Stimulated activated CD8-positive, alpha-beta memory T cell treated with anti-CD3 and anti-CD28 coated beads, Interleukin-7, amount 100 ng/mL, for 1 hour (primary cell): ENCODE measurements at places on chromosomes 4 and X.

DNA sequence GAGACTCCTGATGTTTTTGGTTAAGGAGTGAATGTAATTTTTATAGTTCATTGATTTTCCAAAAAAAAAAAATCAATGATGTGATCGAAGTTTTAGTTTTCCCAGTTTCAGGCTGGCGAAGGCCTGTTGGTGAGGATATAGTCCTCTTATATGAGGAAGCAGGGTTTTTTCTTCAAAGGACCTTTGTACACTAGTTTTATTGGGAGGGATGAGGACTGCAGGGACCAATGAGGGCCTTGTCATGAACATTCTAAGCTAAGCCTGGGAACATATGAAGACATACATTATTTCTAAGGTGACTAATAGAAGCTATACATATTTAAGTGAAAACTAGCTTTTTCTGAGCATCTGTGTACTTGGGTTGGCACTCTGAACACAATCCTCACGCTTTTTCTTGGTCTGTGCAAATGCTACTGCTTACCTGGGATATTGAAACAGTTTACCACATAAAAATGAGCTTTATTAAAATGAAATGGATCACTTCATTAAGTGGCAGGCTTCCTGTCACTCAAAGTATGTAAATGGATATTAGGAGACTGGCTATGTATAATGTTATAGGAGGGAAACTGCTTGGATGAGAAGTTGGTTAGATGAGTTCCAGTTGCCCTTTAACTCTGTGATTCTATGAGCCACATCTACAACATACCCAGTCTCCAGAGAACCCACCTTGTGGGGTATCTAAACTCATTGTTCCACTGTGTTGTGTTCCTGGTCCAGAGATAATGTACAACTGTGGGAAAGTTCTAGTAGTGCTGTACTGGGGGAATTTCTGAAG, 43.5 kb downstream of the SLC4A4 start:
- DNase-seq: no peak

DNA sequence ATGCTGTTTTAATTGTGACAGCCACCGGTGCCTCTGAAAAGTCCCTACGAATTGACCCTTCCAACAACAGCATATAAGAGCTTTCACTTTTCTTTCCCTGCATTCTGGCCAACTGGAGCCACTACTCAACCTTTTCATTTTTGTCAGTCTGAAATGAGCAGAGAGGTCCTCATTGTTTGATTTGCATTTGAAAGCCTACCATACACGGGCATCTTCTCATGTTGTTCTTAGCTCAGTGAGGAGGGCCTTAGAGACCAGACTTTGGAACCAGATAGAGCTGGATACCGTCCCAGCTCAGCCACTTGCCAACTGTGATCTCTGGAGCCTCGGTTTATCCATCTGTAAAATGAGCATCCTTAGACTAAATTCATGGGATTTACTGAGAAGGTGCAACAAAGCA, 16.9 kb upstream of the TMSB4X start:
- DNase-seq: no peak

- DNase-seq: no peak
Observed at GRCh38 chrX:17028356-17028755, 81.9 kb downstream of the REPS2 start.

DNA sequence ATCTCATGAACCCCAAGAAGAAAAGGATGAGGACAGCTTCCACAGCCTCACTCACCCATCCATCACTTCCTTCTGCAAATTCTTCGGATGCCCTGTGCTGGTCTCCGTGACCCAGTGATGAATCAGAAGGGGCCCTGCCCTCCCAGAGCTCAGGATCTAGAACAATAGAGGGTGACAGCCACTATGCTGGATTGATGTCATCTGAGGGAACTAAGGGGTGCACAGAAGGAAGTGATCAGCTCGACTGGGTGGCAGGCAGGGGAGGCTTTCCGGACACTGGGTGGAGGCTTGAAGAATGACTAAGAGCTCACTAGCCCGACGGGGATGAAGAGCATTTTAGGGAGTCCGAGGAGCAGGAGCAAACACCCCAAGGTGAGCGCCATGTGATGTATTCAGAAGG, 1.4 kb upstream of the ZNF185 start:
- DNase-seq: no peak

GRCh38 chrX:17531500-17531899, 156.5 kb downstream of the NHS start:
- no peak for DNase-seq

DNA sequence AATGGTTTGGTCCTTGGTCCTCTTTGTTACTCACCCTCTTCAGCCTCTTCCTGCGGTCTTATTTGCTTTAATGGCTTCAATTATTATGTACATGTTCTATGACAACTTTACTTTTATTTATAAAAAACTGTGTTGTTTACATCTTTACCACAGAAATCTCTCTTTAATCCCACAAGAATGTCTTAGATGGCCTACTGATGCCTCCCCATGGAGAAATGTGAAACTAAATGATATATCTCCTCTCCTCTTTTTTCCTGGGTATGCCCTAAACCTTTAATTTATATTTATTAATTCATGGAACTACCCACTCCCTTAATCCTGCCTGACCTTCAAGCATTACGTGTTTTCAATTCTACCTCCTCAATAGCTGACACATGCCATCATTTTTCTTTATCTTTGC, 573.2 kb downstream of the CENPC start:
- no peak for DNase-seq

GRCh38 chr4:107897823-107898222, 33.5 kb upstream of the CYP2U1 start:
- no peak for DNase-seq

DNA sequence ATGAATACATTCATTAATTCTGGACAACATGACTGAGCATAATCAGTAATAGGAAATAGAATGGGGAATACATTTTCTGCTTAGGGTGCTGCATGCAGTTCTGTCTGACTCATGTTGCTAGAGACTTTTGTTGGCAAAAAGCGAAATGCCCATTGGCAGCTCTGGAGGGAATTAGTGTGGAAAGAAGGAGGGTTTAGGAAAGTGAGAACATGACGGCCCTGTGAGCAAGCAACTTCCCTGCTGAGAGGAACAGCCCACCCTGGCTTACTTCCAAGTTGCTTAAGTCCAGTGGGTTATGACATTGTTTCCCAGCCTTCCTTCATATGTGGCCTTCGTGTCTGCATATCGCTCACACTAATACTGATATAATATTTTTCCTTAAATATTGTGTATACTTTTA, 13.8 kb downstream of the MAD2L1 start:
- no peak for DNase-seq

- DNase-seq: no peak
Observed at GRCh38 chr4:153341575-153342090, 2.9 kb upstream of the MND1 start.

GRCh38 chr4:66681962-66682361, 863.3 kb downstream of the CENPC start:
- DNase-seq: no peak

GRCh38 chrX:24498975-24499374, 33.9 kb downstream of the PDK3 start:
- DNase-seq: no peak

DNA sequence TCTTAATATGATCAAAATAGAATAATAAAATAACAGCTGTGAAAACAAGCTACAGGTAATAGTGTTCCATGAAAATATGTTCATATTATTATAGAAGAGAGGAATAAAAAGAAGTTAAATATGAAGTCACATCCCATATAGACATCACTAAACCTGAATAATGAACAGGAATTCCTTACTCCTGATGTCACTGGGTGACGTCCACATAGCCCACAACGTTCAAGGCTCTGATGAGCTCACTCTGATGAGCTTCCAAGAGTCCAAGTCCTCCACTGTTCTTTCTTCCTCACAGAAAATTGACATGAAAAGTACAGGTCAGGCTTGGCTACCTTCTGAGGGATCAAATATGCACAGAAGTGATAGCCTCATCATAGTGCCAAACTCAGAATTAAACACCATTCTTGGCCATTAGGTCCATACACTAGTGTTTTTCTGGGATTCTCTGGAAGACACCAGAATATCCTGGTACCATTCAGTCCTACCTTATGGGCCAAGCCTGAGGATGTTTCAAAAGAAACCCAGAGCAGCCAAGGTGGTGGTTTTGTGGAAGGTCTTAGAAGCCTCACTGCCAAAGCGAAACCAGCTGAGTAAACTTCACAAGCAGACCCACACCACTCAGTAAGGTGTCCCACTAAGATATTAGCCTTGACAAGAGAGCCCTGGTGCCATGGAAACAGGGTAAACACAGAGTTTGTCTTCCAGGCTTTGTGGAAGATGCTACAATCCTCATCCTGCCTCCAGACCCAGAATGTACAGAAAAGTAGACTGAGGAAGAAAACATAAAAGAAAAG, 138.4 kb upstream of the HHIP start:
- DNase-seq: no peak

DNA sequence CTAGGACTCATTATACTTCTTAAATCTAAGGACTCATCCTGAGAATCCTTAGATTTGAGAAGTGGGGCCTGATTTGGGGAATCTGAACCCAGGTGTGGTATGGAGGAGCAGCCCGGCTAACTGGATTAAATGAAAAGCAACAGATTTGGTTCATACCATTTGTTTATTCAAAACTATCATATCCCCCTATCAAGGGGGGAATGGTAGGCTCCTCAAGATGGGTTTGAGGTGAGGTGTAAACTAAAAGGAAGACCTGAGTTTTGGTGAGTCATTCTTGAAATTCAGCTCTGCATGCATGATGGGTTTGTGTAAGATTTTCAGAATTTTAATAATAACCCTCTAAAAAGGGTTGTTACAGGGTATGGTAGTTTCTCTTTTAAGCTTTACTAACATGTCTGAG, 53.4 kb downstream of the CASP6 start:
- no peak for DNase-seq

GRCh38 chr4:119679251-119679650, 50.6 kb upstream of the PDE5A start:
- no peak for DNase-seq

GRCh38 chr4:184534511-184535391, 60.4 kb upstream of the IRF2 start:
- no peak for DNase-seq

GRCh38 chr4:145679520-145679919, 426 bp upstream of the C4orf51 start:
- DNase-seq: no peak

GRCh38 chrX:47384502-47384901, 14.1 kb downstream of the ZNF157 start:
- DNase-seq: peak; percentile 53

DNA sequence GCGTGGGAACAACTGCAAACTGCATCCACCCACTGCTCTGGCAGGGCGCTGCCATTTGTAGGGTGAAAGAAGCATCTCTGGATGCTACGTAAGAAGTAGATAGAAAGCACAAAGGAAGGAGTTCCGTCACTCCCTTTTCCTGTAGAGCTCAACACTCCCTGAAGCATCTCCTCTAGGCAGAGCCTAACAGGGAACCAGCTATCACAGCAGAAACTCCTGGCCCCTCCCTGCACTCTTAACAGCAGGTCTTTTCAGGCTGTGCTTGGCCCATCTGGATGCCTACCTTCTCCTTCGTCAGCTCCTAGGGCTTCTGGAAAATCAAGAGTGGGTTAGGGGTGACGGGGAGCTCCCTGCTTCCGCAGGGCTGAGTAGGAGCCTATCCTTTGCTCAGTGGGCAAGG, 112.9 kb upstream of the TLL1 start:
- no peak for DNase-seq

DNA sequence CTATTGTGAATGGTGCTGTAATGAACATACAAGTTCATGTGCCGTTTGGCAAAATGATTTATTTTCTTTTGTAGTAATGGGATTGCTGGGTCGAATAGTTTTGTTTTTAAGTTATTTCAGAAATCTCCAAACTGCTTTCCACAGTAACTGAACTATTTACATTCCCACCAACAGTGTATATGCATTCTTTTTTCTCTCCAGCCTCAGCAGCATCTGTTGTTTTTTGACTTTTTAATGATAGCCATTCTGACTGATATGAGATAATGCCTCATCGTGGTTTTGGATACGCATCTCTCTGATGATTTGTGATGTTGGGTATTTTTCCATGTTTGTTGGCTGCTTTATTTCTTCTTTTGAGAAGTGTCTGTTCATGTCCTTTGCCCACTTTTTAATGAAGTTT, 246.3 kb upstream of the ADGRL3 start:
- DNase-seq: no peak

DNA sequence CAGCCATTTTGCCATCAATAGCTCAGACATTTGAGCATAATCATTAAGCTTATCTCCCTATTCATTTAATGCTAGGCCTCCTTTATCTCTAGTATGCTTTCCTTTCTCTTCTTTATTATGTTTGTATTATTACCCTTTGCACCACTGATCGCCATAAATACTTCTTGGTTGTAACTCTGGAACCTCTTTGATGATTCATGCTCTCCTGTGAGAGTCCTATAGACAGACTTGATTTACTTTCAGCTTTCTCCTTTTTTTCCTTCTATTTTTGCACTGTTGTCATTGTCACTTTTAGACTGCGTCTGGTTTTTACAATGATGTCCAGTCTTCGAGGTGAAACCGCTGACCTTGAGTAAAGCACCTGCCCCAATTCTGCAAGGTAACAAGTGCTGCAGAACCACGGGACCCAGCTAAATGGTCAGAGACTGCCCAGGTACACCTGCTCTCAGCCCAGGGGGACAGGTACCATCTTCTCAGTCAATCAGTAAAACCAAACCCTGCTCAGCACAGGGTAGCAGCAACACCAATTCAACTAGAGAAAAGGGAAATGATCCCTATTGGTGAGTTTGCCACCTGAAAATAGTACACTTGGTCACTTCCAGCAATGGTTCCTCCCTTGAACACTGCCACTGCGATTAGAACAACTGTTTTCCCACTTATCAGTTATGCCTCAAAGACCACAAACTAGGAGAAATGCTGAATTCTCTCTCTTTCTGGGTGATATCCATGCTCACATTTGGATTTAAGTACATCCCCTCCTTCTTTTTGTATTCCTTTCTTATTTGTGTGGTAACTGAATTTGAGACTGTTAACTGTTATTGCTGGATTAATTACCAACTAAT, 125.1 kb downstream of the MAML3 start:
- DNase-seq: no peak

- DNase-seq: no peak
Observed at GRCh38 chrX:143165778-143166177, 140.1 kb downstream of the SPANXN4 start.

DNA sequence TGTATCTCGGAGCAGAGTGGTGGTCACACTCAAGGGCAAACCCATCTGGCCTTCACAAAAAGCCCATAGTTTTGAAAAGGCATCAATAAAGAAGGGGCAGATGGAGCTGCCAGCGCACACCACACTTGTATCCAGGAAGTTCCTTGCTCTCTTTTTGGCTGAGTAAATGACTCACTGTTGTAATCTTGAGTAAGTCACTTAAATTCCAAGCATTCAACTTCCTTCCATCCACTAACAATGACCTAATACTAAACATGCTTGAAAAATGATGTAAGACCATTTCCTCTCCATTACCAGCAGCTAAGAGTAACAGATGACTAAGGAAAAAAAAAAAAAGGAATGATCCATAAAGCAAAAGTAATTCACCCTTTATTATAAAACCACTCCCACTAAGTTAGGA, 32.4 kb upstream of the MYOZ2 start:
- no peak for DNase-seq

DNA sequence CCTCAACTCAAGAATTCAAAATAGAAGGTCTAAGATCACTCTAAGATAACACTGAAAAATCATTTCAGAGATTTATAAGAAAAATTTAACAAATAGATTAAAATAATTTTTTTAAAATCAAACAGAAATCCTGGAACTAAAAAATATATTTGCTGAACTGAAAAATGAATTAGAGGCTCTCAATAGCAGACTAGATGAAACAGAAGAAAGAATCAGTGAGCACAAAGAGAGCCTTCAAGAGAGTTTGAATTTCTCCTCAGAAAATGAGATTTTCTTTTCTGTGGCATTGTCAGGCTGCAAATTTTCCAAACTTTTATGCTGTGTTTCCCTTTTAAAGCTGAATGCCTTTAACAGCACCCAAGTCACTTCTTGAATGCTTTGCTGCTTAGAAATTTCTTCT, 335.0 kb upstream of the SLC7A11 start:
- DNase-seq: no peak

- DNase-seq: no peak
Observed at GRCh38 chr4:113835005-113835404, 73.5 kb upstream of the CAMK2D start.
